ENCODE measurements at places on chromosomes 7 and 10. TPM values are rescaled to one million over a fixed set of nuclear protein-coding genes. Genes with fewer than 3 reads are reported as not detected.

DNA sequence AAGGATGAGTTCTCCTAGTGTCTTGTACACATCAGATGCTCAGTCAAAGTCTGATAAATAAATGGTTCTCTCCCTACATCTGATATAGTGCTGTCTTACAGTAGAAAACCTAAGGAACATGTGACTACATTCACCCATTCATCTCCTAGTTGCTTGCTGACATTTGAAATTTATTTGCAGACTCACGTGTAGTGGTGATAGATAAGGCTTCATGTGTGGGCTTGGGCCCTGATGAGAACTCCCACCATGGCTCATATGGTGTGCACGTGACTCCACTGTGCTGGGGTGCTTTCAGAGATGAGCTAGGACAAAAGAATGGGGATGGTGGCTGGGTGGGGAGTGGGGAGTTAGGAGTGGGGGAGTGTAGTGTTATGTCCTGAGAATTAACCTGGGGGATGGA, 287.3 kb downstream of the RPS24 start:
- DNase-seq = no peak

DNA sequence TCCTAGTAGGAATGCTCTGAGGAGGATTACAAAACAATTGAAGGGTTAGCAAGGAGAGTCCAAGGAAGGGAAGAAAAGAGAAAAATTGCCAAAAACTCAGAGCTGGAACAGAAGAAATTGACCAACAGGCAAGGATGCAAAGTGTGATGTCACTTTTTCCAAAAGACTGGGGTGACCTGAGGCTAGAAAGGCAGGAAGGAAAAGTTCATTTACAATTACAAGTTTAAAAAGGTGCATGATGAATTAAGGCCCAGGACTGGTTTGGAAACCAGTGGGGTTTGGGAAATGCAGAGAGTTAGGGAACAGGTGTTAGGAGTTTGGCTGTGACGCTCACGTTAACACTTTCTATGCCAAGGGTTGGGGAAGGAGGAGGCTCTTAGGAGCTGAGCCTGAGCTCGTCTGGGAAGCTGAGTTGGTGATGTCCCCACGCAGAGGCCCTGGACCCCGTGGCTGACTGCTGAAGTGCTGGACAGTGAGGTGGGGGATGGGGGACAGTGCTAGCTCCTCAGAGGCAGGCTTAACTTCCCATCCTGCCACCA, 92.6 kb upstream of the PODXL start:
- no peak for DNase-seq

DNA sequence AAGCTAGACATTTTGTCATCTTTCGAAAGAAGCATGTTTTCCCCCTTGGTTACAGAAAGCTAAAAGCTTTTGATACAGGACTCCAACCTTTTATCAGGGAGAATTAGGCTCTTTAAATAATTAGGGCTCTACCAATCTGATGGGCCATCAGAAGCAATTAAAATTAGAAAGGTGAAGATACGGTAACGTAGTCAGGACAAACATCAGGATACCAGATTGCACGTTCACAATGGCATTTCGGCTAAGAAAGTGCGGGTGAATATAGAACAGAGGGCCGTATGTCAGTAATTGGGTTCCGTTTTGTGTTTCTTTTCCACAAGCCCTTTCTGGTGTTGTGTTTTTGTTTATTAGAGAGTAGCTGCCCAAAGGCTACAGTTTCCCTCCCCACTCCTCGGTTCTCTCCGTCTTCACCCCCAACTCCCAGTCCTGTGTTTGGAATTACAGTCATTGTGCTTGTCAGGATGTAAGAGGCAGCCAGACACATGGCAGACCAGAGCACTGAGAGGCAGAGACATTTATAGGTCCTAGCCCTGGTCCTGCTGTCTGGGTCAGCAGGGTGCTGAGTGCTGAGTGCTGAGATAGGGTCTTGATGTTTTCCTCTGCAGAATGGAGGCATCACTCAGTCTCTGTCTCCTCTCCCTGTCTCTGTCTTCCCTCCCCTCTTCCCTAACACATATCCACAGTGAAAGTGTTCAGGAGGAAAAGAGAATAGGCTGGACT, 5.5 kb downstream of the PFKP start:
- DNase-seq = no peak

- DNase-seq = no peak
Observed at GRCh38 chr7:41567031-41567730, 135.7 kb downstream of the INHBA start.

Gene CEP55
- 17.1 TPM for total RNA-seq

Gene DNAH11
- total RNA-seq = not detected

Gene SVOPL
- total RNA-seq = not detected

Gene MMD2
- not detected for total RNA-seq

Gene GFRA1
- not detected for total RNA-seq

- no peak for DNase-seq
Observed at GRCh38 chr7:27245798-27246691, 3.4 kb downstream of the EVX1 start.

DNA sequence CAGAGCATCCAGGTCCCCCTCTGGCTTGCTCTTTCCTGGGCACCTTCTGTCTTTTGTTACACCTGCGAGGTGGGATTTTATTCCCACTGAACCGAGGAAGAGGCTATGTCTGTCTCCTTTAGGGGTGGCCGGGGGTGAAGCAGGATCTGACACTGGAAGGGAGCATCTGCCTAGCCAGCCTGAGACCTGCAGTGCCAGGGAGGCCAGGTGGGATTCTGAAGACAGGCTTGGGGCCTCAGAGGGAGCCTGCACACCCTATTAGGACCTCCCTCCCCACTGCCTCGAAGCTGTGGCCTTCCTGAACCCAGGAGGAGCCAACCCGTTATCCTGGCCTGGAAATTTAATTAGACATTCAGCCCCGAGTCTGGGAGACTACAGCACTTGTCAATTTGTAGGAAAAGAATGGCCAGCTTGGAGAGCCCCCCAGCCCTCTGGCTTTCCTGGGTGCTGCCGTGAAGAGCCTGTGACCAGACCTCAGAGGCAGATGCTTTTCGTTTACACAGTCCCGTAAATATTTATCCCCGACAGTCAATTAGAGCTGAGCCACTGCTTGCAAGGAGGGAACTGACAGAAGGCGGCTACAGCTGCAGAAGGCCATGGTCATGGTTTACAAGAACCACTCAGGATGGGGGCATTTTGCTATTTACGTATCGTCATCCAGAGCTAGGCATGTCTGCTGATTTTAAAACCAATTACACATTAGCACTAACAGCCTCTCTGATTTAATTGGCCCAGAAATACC, 19.7 kb downstream of the CHAT start:
- DNase-seq = no peak

GRCh38 chr10:23325132-23325531, 19.5 kb downstream of the C10orf67 start:
- DNase-seq = no peak

GRCh38 chr7:43520201-43520600, 62.7 kb upstream of the STK17A start:
- DNase-seq = no peak

DNA sequence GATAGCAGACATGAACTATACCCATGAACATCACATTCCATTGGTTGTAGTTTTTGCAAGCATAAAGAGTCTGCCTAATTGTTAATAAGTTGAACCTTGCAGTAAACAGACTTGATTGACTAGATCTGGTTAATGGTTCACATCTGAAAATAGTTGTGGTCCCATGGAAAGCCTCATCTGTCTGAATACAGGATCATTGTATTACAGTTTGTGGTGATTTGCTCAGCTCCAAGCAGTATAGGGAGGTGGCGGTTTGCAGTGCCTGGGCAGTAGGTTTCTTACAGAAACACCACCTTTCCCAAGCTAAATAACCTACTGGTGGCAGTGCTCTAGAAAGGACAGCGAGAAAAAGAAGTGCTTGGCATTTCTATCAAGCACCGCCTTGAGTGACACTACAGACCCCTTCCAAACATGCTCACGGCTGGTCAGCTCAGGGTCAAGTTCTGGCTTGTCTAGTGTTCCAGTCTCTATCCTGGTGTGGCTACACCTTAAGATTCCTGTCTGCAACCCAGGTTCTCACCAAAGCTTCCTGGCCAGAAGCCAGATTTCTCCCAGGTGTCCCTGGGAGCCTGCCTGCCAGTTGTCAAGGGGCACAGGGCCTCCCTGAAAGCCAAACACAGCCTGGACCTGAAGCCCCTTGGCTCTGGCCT, 119.9 kb downstream of the FANK1 start:
- DNase-seq = no peak

- DNase-seq = no peak
Observed at GRCh38 chr7:45129181-45129800, 17.8 kb upstream of the TBRG4 start.

- no peak for DNase-seq
Observed at GRCh38 chr10:74365109-74365508, 214.1 kb downstream of the ADK start.

Gene FUOM
- total RNA-seq = 64.2 TPM

DNA sequence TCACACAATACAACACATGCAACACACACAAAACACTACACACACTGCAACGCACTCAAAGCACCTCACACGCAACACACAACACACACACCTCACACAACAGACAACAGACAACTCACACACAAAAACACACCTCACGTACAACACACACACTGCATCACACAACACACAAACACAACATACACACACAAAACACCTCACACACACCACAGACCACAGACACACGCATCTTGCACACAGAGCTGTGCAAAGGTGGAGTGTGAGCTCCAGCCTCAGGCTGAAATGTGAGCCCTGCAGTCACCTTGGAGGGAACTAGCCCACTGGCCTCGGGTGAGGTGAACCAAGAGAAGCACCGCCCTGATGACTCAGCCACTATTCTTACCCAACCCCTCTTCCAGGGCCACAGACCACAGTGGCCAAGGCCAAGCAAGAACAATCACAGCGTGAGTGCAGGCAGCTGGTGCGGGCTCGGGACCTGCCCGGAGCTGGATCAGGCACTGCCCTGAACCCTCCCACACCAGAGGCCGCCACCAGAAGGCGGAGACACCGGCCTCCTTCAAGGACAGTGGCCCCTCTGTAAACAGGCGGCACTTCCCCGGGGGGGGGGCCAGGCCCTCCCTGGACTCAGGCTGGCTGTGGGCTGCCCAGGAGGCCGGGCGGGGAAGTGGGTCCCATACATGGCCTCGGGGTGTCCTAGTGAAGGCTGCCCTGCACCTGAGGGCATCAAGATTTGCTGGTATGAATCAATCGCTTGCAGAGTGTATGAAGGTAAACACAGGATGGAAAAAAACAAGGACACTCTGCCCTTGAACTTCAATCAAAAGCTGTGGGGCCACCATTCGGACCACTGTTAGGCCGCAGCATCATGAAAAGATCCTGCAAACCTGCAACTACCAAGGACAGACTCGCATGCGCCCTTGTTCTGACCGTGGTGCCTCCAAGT, 106.7 kb downstream of the TNS3 start:
- DNase-seq = peak; percentile 98

Gene COBL
- total RNA-seq = 3.8 TPM

Gene ZNF365
- total RNA-seq = not detected

GRCh38 chr10:75379817-75380216, 21.7 kb downstream of the ZNF503 start:
- DNase-seq = no peak

GRCh38 chr7:21572331-21573313, 29.8 kb downstream of the DNAH11 start:
- DNase-seq = no peak

GRCh38 chr7:31192986-31193385, 140.9 kb downstream of the ADCYAP1R1 start:
- DNase-seq = peak; percentile 35

DNA sequence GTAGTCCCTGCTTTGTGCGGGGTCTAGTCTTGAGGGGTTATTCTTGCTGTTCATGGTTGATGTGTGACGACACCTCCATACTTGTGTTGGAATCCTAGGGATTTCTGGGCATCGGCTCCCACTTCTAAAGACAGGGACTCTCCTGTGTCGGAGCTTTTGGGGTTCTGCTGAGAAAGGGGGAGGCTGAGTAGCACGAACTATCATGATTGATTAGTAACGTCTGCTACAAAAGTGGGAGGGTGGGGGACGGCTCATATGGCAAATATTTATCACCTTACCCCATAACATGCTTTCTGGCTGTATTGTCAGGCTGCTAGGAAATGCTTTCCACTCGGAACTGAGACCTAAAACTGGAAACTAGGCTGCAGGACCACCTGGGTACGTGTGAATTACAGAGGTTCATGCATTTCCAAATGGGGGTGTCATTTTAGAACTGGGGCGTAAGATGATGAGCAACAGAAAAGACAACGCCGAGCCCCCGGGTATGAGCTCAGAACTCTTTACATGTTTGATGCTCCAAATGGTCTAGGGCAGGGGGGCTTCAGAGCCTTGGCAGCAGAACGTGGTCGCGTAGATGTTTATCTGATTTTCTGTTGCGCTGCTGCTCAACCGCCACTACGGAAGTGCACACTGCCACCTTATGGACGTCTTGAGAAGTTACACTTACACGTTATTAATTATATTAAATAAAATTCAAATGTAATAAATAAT, 15.1 kb upstream of the NME8 start:
- peak; percentile 41 for DNase-seq

DNA sequence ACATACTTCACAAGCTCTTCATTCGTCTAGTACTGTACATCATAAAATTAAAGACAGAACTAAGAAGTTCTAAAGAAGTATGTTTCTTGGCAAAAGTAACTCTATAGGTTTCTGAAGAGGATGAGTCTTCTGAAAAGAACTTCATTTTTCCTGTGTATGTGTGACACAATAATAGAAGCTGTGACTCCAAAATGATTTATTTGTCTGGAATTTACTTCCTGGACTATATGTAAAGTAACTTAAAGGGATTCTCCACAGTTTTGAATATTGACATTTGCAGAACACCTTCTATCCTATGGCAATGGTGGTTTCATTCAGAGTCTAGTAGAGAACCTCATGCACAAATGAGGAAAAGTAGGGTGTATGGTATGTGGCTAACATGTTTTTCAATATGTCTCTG, 19.8 kb upstream of the CLDN12 start:
- DNase-seq = no peak

DNA sequence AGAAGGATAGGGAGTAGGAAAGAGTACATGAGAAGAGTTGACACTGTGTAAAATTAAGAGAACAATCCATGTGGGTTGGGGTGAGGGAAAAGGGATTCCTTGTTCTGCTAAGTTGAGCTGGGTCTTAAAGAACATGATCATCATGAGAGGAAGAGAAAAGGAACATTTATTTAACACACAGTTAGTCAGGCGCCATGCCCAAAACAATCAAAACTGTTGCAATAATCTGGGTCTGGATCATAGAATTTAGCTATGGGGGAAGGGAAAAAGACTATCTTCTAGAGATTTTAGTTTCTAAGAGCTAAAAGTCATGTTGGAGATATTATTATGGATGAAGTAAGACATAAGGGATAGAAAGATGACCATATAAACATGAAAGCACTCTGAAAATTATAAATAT, 178.9 kb downstream of the SEM1 start:
- no peak for DNase-seq

DNA sequence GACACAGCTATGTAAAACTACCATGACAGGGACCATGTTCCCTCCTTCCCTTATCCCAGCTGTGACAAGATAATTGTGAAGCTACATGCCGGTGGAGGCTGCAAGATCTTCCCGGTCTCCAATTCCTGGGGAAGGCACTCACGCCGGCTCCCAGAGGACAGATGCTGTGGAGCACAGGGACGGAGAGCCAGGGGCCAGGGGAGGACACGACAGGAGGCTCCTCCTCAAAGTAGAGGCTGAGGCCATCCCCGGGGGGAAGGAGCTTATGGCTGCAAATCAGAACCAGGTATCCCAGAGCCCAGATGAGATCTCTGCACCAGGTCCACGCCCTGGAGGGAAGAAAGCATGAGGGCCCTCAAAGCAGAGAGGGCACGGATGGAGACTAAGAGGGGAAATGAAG, 286.2 kb downstream of the TCERG1L start:
- no peak for DNase-seq

Gene AP3M1
- total RNA-seq = 31.6 TPM

GRCh38 chr10:80412486-80412885, 4.1 kb downstream of the PRXL2A start:
- DNase-seq = no peak

Gene JAKMIP3
- 0.04 TPM for total RNA-seq

Measured in HepG2 (cell line).